CD4-positive, alpha-beta T cell treated with Interleukin-2 at 100 ng/mL for 4 hours (primary cell): ENCODE measurements at places on chromosomes 11 and 22.

GRCh38 chr11:128341280-128342248 lies 245.8 kb downstream of the ETS1 start:
- peak; percentile 87 for DNase-seq

GRCh38 chr11:111762981-111763643 lies 3.1 kb downstream of the PPP2R1B start:
- DNase-seq, result no peak

- no peak for DNase-seq
These were observed 31.9 kb downstream of the PPP2R1B start for GRCh38 chr11:111734101-111734953.

DNA sequence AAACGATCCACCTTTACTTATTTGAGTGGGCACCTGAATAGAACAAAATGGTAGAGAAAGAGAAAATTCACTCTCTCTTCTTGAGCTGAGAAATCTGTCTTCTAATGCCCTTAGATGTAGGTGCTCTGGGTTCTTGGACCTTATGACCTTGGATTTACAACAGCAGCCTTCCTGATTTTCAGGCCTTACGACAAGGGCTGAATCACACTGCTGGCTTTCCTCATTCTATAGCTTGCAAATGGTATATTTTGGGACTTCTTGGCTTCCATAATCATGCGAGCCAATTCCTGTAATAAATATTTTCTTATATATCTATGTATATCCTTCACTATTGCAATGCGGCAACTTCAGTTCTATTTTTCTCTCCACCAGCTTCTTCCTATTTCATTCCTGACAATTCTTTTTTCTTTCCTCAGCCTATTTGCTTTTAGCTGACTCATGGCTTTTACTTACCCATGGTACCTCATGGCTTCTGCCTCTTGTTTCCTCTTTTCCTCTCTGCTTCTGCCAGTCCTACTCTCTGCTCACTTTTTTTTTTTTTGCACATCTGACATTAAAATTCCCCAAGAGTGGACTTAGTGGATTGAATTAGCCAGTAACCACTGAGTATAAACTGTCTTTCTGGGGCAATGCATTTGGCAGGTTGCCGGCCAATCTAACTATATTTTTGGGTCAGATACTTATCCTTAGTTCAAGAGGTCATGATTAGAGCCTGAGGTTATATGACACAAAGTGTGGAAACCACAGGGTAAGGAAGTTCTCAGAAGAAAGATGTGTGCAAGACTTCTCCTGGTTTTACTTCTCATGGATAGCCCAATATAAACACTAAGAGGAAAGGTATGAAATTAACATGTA lies 359.5 kb downstream of the TMEM135 start:
- DNase-seq, result no peak

- DNase-seq, result no peak
These were observed 101.7 kb upstream of the LMO1 start for GRCh38 chr11:8365216-8365941.

- DNase-seq, result no peak
These were observed 1007.0 kb downstream of the BRD1 start for GRCh38 chr22:48820481-48821345.

- DNase-seq, result no peak
These were observed 1.4 kb downstream of the KDM2A start for GRCh38 chr11:67120456-67120855.

GRCh38 chr11:83456075-83456474 lies 169.9 kb upstream of the CCDC90B start:
- no peak for DNase-seq

DNA sequence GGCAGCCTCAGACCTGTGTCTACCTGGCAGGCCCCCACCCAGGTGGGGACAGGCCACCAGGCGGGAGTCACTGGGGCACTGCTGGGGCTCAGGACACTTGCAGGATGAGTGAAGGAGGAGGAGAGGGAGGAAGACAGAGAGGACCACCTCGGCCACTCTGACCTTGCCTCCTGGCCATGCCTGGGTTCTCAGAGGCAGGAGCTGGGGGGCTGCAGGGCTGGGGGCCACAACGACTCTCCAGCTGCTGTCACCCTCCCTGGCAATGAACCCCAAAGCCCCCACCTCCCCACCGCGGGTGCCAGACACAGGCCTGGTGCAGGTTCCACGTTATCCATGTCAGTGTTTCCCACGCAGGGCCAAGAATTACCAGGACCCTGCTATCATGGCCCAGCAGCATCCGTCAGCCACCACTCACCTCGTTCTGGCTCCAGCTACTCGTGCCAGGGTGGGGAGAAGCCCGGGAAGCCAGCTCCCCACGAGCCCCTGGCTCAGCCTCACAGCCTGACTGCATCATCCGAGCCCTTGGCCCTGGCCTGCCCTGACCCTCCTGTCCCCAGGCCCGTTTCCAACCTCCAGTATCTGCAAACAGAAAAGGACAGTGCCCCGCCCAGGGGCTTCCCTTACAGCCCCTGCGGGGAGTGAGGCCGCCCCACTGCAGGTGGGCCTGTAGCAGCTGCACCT lies 62.4 kb downstream of the BRD1 start:
- no peak for DNase-seq

DNA sequence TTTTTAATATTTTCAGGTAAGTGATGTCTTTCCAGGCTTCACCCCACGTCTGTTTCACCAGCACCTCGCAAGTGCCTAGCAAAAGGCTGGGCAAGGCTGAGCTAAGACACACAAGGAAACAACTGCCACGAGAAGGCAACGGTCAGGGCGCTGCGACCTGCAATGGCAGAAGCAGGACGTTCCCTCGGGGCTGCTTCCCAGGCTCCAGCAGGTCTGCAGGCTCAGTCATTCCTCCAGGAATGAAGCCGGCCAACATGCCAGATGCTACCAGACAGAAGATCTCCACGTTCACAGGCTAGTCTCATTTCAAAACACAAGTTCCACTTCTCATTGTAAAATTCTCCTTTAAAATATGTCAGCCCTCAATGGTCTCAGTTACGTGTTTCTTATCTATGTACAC lies 45.5 kb downstream of the CELSR1 start:
- DNase-seq, result no peak
